ENCODE measurements at places on chromosomes 1 and 21.

- DNase-seq, result no peak
Observed at GRCh38 chr1:11857164-11857851, 1.4 kb downstream of the NPPB start.

DNA sequence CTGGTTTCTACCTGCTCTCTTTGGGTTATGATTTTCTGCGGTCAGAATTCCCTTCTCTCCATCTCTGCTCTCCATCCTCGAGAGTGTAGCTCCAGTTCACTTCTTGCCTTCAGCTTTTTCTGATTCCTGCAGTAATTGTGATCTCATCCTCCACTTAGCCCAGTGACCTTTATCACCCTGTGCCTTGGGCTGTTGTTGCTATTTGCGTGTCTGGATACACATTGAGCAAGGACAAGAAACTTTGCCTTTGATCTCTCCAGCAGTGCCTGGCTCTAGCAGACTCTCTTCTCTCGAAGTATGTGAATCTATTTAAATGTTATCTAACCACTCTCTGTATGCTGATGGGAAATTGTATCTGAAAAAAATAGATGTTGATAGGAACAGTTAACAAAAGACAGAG lies 76.4 kb upstream of the MARK1 start:
- no peak for DNase-seq

DNA sequence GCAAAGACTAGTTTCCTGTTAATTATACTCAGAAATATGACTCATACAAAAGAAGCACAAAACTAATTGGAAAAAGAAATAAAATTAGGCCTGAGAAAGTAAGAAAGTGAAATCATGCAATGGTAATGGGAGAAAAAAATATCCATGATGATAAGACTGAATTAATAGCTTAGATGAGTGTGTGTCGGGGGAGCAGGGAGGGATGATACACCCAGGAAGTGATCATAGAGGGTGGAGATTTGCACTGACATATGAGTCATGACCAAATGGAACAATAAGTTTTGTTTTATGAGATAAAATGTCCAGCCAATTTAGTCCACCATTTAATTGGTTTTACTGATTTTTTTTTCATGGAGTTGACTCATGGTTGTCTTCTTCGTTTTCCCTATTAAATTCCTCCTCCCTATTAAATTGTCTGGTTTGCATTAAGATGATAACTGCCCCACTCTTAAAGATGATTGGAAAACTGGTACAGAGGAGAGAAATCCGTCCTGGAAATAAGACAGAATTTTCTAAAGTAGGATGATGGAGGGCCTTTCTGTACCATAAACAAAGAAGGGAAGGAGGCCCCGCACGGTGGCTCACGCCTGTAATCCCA lies 111.7 kb upstream of the KCNJ6 start:
- peak; percentile 73 for DNase-seq

DNA sequence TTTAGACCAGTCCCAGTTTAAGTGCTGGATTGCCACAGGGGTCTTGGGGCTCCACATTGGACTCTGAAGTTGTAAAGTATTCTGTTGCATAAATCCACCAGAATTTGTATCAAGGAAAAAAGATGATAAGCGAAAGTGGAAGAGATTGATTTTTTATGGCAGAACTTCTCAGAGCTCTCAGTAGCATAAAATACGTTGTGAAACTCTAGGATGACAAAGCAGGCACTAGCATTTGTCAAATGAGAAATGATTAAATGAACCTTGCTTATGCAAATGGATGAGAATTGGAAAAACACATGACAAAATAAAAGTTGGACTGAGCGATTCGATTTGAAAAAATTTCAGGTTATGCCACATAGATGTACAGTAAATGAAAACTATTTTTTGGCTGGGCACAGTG lies 253.8 kb upstream of the RAB4A start:
- DNase-seq, result no peak

DNA sequence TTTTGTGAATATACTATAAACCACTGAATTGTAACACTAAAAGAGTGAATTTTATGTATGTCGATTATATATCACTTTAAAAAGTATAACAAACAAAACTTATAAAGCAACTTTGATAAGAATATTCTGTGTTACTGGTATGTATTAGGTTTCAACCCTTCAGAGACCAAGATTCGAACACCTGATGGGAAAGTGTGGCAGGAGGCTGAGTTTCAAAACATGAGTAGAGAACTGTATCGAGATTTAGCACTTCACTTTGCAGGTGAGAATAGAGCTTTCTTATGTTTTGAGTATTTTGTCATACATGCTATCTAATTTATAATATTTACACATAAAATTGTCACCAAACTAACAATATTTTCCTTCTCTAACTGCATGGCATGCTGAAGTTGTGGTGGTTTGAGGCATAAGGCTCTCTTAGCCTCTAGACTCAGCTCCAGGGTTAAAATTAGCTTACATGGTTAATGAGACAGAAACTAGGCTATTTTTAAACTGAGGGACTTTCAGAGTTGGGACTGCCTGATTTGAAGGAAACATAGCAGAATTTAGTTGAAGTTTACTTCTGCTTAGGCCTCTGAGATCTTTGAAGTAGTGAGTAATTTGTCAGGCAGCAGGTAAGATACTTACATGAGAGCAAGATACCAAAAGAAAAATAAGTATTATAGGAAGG lies 48.6 kb downstream of the CEP350 start:
- no peak for DNase-seq

- no peak for DNase-seq
Observed at GRCh38 chr21:16193496-16194094, 463.8 kb downstream of the USP25 start.

GRCh38 chr1:56481140-56481694 lies 98.1 kb downstream of the PLPP3 start:
- DNase-seq, result no peak

DNA sequence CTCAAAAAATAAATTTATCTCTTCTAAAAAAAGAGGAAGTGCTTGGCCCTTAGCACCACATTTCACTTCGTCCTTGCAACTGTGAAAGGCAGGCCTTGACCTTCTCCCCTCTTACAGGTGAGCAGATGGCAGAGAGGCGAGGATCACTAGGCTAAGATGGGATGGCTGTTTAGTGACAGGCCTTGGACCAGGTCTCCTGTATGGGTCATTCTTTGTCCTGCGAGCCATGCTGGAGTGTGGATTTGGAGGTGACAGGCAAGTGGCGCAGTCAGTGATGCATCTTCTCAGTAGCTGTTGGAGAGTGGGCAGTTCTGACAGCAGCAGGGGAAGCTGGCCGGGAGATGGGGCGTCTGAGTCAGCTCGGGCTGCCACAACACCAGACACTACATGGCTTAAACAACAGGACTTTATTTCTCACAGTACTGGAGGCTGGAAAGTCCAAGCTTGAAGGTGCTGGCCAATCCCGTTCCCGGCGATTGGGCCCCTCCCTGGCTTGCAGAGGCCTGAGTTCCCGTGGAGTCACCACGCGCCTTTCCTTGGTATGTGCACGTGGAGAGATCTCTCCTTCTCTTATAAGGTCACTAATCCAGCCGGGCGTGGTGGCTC lies 16.5 kb downstream of the SLC27A3 start:
- peak; percentile 81 for DNase-seq

- DNase-seq, result peak; percentile 24
Observed at GRCh38 chr1:67429011-67429527, 1.1 kb downstream of the SERBP1 start.

- no peak for DNase-seq
Observed at GRCh38 chr21:36117286-36117741, 17.6 kb upstream of the CBR3 start.

GRCh38 chr1:106785176-106785575 lies 271.3 kb upstream of the PRMT6 start:
- no peak for DNase-seq

GRCh38 chr1:239353536-239353935 lies 32.8 kb upstream of the CHRM3 start:
- no peak for DNase-seq

DNA sequence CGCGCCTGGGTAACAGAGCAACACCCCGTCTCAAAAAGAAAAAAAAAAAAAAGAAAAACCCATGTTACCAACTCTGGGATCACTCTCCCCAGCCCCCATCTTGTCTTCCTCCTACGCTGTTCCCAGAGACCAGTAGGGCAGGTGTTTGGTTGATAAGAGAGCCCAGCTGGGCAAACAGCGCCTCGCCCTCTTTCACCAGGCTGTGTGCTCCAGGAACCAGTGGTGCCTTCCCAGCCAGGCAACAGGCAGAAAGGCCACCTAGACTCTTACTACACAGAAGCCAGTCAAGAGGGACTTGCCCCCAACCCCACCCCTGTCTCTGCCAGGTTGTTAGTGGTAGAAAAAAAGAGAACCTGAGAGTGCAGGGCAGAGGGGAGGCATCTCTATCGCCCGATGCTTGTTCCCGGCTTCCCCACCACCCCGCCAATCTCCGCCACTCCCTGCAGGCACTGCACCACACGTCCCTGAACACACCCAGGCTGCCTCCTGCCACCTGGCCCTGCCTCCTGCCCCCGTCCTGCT lies 14.0 kb upstream of the CTRC start:
- DNase-seq, result no peak

DNA sequence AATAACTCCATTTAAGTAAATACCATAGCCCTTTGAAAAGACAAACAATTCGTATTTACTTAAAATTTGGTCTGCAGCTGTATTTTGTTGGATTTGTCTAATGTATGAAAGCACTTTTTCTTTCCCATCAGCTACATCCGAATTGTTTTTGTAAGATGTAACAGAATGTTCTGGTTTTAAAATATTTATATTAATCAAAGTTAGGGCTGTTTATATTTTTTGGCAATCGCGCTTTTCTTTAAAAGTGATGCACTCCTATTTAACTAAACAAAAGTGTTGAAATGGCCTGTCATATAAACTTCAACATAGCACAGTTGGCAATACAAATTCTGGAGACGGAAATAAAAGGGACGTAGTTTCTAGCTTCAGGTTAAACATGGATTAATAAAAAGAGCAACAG lies 216.3 kb upstream of the ADGRL2 start:
- DNase-seq, result no peak

DNA sequence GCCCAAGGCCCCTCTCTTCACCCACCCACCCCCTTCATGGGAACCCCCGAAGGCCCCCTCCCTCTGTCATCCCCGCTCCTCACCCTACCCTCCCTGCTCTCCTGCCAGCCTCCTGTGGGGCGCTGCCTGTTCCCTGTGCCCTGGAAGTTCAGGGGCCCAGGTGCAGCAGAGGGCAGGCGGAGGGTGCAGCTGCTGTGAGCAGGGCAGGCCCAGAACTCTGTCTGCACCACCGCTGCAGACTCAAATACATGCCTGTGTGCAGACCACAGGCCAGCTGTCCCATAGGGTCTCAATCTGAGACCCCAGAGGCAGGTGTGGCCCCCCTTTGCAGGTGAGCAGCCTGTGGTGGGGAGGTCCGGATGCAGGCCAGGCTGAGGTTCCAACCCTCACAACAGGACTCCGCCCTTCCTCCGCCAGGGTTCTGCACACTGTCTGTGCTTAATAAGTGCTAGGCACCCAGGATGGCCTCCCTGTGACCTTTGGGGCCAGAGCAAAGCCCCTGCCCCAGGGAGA lies 62.5 kb downstream of the WNT9A start:
- DNase-seq, result no peak

DNA sequence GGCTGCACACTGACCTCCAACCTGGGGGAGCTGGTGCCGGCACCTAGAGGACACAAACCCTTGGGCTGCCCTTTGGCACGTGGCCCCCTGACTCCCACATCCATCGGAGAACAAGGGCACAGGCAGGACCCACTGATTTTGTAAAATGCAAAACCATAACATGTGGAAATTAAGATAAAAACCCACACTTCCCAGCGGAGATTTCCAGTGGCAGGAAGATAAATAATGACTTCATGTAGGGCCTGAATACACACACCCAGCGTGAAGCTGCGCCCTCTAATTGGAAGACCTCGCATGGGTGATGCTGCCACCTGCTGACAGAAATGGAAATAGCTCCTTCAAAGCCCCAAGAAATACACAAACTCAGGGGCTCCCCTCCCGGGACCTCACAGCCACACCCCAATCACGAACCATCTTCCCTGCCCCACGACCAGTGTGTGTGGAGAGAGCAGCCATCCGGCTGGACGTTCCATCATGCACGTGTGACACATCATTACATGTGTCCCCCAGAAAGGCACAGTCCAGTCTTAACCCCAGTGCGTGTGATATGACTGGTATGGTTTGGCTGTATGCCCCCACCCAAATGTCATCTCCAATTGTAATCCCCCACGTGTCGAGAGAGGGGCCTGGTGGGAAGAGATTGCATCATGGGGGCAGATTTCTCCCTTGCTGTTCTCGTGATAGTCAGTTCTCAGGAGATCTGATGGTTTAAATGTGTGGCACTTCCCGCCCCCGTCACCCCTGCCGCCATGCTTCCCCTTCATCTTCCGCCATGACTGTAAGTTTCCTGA lies 5.7 kb upstream of the TPRG1L start:
- DNase-seq, result peak; percentile 48

Data from mammary epithelial cell (primary cell).